KG1 (cell line): ENCODE measurements at places on chromosomes 11 and 22.
A peak's percentile ranks its signal among the peaks of the same experiment; 100 is the strongest.

DNA sequence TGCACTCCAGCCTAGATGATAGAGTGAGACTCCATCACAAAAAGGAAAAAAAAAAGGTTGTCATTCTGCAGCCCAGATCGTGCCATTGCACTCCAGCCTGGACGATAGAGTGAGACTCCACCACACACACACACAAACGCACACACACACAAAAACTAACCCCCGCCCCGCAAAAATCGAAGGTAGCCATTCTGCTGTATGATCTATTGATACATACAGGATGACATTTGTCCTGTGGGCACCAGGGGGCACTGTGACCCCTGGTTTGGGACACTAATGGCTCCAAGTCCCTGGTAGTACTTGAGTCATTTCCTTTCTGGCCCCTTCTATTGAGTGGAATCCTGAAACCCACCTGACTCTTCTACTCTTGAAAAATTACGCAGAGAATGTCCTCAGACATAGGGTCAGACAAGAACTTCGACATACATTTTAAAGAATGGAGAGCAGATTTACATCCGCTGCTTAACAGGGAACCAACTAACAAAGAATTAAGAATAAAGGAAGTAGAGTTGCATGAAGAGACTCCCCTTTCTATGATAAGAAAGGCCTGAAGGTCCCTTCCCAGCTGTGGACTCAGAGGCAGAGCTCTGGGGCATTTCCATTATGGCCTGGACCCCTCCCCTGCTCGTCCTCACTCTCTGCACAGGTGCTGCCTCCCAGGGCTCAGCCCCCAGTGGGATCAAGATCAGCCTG is 35.0 kb upstream of the PRAME start:
- DNase-seq: peak; percentile 7

GRCh38 chr11:43574949-43575912 is 105.3 kb upstream of the HSD17B12 start:
- DNase-seq: no peak

- DNase-seq: no peak
Measured at GRCh38 chr11:128940156-128940555, 2.5 kb downstream of the TP53AIP1 start.

DNA sequence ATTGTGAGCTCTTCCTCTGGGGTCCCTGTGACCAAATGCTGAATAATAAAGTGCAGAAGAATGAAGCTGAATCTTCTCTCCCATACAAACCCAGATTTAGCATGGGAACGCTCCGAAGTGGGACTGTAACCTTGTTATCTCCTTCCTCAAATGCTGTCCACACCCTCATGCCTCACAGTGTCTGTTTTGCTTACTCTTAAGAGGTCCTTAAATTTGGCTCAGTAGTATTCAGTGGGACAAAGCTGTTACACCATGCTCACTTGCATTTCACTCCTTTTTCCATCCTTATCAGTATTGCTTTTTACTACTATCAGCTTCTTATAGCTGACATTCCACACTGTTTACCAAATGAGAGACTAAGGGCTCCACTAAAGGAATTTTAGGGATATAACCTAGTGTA is 13.8 kb upstream of the AMOTL1 start:
- no peak for DNase-seq

DNA sequence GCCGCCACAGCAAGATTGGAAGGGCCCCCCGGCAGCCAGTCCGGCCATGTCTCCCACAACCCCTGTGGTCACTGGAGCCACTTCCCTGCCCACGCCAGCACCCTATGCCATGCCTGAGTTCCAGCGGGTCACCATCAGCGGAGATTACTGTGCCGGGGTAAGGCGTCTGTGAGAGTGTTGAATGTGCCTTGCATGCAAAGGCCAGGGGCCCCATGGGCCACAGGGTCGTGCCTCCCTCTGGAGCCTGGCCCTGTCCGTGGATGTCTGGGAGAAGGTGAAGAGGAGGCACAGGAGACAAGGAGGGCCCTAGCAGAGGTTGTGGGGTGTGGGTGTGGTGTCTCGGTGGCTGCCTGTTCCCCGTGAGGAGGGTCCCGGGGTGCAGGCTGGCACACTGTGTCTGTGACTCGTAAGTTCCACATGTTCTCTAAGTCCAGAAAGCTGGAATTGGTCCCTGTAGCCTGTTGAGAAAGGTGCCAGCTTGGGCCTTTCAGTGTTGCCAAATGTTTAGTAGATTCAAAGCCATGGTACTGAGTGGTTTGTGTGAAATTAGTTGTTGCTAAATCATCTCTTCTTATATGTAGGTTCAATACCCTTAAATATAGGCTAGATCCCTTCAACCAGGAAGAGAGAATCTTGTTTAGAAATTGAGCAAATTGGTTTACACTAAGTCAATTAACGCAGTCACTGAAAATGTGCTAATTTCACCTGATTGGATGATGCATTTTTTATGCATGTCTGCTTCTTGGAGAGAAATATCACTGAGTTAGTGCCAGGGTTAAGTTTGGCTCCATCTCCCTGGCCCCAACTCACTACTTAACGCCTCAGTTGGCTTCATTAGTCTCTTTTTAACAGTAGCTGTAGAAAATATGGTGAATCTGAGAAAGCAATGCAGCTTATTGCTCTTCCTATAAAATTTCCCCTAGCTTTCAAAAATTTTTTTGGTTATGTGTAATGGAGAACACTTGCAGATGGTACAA is 23.8 kb downstream of the AMPD3 start:
- DNase-seq: no peak

GRCh38 chr11:2842876-2843275 is 42.7 kb downstream of the CDKN1C start:
- no peak for DNase-seq

DNA sequence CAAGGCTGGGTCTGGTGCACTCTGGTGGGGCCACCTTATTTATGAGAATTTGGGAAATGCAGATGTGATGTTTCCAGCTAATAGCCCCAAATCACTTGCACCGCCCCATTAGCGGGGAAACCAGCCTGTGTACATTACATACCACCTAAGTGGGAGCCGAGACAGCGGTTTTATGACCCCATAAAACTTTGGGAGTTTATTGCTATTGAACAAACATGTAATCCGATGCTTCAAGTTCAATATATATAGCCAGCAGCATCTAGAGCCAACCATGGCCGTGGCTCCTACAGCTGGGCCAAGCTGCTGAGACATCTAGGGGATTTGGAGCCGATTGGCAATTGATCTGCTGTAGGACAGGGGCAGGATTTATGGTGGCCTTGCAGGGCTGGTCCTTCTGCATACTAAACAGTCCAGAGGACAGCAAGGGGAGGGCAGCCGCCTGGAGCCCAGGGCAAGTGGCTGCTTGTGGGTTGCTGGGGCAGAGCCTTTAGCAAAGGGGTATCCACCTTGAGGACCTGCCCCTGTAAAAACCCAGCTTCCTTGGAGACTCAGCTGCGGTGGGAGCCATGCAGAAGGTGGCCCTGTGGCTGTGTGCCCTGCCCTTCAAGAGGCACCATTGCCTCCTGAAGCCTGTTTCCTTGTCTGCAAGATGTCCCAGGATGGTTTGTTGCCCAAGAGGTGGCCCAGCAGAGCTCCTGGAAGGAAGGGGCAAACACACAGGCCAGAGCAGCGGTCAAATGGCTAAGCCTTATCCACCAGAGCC is 47.9 kb upstream of the CCDC188 start:
- DNase-seq: no peak

- DNase-seq: no peak
Measured at GRCh38 chr11:76229690-76230240, 23.5 kb upstream of the WNT11 start.

GRCh38 chr11:85779956-85780640 is 30.8 kb downstream of the SYTL2 start:
- DNase-seq: no peak

GRCh38 chr11:119065369-119065768 is 2.2 kb upstream of the VPS11 start:
- DNase-seq: no peak

GRCh38 chr11:64745521-64746328 is 1.8 kb upstream of the RASGRP2 start:
- peak; percentile 98 for DNase-seq

- no peak for DNase-seq
Measured at GRCh38 chr11:90916706-90917105, 693.9 kb upstream of the CHORDC1 start.

DNA sequence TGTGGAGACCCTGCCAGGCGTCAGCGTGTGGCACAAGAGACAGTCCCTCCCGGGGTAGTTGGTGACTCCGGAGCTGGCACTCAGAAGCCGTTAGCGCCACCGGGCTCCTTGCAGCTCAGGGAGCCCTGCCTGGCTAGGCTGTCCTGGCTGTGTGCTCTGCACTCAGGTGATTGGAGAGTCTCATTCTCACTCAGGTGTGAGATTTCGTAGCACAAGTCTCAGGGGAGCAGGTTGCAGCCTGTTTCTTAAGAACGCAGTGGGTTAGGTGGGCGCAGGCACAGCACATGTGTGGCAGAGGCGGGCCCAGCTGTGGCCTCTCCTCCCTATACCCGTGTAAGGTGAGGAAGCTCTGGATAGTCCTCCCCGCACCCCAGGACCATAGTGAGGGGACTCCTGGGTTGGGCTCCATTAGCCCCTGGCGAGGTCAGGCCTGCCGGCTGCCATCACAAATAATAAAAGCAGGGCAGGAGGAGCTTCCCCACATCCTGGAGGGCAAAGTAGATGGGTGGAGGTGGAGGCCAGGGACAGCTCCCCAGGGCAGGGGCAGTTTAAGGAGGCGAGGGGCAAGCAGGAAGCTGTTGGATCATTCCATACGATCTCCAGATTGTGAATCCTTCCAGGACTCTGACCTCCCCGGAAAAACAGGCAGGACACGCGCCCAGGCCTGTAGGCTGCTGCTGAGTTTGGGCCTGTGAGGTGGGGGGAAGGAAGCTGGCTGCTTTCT is 39.4 kb downstream of the SBF1 start:
- DNase-seq: no peak

DNA sequence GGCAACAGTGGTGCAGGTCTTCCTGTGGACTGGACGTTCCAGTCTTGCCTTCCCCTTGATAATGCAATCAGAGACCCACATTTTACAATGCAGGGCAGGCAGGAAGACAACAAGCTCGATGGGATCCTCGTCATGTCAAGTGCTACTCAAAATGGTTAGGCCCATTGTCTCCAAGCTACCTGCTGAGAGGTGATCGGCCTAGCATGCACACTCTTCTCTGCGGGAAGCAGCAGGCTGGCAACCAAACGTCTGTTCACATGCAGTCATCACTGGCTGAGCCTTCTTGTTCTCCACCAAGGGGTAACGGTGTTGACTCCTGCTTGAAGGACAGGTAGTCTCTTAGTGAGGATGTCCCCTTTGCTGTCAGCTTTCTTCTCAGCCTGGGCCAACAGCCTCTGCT is 25.5 kb upstream of the CD82 start:
- DNase-seq: no peak

DNA sequence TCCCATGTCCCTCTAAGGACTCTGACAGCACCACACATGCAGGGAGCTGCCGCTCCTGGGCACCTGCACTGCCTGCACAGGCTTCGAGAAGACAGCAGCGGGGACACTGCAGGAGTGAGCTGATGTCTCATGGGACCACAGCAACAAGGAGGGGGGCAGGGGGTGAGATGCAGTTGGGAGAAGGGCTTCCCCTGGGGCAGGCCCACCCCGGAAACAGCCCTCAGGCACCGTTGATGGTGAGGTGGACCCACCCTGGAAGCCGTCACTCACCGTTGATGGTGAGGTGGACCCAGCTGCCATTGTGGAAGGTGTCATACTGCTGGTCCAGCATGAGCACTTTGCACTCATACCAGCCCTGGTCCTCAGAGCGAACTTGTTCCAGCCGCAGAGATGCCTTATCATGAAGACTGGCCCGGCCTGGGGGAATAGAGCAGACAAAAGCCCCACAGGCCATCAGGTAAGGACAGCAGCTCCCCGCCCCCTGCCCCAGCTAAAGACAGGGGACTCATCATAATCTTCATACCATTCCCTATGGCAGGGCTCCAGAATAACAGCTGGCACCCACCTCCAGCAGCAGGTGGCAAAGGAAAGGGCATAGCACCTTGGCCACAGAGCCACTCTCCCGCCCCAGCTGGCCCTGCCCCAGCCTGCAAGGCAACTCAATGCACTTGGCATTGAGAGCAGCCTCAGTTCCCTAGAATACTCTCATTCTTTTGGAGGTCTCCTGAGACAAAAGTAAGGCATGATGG is 12.6 kb downstream of the IGSF9B start:
- no peak for DNase-seq

DNA sequence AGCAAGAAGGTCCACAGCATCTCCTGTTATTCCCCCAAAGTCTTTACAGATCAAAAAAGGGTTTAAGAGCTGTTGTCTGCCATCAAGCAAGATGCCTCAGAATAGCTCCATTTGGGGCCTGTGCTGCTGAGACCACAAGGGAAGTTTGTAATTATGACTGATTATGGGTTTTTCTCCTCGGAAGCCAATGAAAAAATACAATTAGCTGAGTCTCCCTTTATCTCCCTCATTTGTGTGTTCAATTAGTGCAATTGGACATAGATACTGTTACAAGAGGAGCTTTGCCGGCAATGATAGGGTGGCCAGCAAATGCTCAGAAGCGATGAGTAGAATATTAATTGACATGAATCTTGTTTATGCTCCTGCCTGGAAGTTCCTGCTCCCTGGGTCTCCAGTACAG is 83.7 kb downstream of the COMMD9 start:
- DNase-seq: no peak

DNA sequence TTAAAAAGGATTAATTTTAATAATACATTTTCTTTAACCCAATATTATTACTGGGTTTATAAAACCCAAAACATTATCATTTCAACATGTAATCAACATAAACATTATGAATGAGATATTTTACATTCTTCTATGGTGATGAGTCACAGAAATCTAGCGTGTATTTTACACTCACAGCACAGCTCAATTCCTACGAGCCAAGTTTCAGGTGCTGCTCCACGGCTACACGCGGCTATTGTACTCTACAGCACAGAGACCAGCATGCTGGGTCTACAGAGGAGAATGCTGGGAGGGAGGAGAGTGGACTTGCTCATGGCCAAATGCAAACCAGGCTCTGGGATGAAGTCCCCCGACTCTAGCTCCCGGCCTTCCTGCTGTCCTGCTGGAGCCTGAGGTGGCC is 72.0 kb upstream of the LMO1 start:
- DNase-seq: no peak
